Smooth muscle cell of the pulmonary artery (primary cell): ENCODE measurements at places on chromosomes 2 and 18. TPM values are rescaled to one million over a fixed set of nuclear protein-coding genes. Genes with fewer than 3 reads are reported as not detected.

The DES gene
- 1.1 and 3.0 TPM in 2 replicates for total RNA-seq

The MAP3K19 gene
- total RNA-seq: not detected in 2 replicates

The SIX3 gene
- not detected in 2 replicates for total RNA-seq

The HADHB gene
- total RNA-seq: 103 and 112 TPM in 2 replicates
